ENCODE measurements at places on chromosomes 1 and 21.

GRCh38 chr1:193841857-193842256 lies 655.4 kb upstream of the B3GALT2 start:
- DNase-seq: no peak

- DNase-seq: no peak
These were observed 107.0 kb upstream of the HMCN1 start for GRCh38 chr1:185627171-185627570.

DNA sequence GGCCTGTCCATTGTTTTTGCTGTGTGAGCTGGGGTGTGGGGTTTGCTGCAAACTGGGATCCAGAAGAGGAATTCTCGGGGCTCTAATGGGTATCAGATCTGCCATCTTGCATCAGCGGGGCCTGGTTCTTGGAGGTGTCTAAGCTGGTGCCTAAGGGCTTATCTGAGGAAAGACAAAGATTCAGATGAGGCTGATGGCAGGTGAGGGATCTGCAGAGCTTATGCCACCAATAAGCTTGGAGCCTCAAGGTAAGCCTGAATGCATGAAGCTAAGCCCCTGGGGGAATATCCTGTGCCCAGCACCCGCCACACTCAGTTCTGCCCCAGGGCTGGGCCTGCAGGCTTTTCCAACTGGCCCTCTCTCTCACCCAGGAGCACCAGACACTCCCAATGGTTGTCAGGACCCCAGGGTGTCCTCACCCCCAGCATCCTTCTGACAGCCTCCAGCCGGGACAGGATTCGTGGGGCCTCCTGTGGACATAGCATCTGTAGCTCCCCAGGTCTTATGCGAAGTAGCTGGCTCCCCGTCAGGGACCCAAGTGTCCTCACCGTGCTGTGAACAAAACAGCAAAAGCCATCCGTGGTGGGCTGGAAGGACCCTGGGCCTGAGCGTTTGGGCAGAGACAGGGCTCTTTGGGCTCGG lies 9.5 kb upstream of the GSTM3 start:
- DNase-seq: no peak

DNA sequence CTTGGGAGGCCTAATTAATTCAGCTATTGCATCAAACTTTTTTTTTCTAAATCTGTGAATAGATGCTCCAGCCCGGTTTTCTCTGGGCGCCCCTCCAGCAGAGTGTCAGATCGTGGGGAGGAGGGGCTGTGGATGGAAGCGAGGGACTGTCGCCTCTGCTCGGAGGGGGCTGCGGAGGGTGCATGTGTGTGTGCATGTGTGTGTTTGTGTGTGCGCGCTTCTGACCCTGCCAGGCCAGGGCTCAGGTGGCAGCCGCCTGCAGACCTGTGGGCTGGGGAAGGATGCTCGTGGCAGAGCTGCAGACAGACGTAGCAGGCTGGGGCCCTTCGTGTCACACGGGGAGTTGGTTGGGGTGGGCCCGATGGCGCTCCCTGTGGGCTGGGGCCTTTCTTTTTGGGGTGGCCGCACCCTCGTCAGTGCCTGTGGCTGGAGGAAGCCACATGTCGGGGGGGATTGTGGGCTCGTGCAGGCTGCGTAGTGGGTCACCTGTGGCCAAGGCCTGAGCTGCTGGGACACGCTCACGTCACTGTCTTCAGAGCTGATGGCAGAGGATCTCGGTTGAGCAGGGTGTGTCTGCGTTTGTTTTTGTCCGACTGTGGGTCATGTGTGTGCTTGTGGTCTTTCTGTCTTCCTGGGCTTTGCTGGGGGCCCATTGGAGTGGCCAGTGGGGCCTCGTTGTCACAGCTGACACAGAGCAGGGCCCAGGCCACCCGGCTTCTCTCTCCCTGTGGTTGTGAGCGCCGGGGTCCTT lies 2.8 kb downstream of the SKI start:
- DNase-seq: no peak

DNA sequence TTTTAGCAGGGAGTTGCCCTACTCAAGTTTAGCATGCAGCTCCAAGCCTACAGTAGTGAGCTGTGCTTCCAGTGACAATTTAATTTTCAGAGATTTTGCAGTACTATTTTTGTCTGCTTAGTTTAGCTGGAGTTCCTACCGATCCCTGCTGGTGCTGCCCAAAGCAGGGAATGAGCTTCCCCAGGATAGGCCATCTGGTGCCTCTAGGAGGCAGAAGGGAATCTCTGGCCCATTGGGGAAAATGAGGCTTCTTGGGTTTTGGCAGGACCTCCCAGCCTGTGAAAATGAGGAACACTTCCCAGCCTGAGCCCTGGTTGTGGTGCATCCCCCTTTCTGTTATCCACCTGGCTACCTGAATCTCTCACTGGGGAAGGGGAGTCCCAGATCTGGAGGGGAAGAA lies 149.2 kb downstream of the RASAL2 start:
- DNase-seq: no peak

Data from NCI-H526 (cell line).